ENCODE measurements at places on chromosomes 6 and 20.

DNA sequence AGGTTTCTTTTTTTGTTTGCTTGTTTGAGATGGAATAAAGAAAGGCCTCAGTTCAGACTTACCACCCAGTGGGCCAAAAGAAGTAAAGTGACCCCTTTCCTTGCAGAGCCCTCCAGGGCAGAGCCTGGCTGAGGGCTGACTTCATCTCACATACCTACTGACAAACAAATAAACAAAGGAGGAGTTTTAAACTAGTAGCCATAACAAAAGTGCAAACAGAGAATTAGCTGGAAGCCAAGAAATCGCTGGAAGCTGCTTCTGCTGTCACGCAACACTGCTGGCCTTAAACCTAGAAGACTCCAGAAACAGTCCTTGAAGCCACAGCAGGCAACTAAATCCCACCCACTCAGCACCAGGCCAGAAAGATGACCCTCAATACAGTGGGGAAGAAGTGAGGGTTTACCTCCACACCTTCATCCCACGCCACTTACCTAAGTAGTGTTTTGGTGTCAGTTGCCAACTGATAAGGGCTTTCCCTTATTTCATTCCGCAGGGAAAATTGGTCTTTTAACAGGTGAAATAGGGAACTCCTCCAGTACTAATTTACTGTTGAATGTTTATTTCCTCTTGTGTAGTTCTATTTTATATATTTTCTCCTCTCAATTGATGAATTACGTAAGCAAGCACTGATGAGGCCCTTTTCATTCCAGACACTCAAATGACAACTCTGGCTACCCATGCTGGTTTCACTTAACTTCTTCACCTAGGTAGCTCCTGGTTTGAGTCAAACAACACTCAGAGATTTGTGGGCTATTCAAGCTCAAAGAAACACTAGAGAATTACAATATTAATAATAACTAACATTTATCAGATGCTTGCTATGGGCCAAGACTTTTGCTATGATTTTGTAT, 46.2 kb downstream of the EDN1 start:
- DNase-seq, result no peak

DNA sequence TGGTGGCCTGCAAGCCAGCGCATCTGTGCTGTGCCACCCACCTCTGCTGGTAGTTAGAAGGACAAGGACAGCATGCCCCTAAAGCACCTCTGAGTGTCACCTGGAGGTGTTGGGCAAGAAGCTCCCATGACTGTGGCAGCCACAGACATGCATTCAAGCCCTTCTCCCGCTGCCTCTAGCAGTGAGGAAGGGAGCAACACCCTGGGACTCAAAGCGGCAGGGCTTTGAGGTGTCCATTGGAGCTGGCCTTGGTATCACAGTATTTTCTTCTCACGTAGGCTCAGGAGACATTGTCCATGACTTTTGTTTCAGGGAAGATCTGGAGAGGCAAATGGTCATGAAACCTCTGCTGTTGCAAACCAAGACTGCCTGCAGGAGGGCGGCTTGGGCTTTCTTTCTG, 140.8 kb upstream of the RIN2 start:
- no peak for DNase-seq

DNA sequence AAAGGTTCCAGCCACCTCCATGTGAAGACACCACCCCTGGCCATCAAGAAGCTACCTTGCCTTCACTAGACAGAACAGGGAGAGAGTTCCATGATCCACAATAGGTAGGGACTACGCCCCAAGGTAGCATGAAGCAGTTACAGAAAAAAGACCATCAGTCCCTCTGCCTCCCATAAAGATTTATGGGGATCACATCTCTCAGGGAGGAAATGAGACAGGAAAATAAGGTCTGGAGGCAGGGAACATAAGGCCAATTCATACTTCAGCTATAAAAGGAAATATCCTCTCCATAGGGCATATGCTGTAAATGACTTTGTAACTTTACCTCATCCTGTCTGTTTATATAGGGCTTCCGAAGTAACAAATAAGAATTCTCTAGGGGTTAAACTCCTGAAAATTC, 129.4 kb downstream of the OR2B2 start:
- no peak for DNase-seq

- DNase-seq, result no peak
Observed at GRCh38 chr6:167517254-167517916, 192.5 kb downstream of the TTLL2 start.

DNA sequence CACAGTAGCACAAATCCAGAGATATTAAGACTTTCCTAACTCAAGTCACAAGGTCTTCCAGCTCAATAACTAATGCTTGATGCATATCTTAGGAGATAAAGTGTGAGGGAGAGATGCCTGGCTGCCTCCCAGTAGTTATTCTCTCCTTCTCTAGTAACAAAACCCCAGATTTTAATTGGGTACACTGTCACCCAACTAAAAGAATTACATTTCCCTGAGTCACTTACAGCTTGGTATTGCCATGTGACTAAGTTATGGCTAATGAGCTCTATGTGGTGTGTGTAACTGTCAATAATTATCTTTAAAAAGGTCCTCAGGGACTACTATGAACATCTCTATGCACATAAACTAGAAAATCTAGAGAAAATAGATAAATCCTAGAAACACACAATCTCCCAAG, 32.0 kb downstream of the KIF6 start:
- DNase-seq, result no peak

DNA sequence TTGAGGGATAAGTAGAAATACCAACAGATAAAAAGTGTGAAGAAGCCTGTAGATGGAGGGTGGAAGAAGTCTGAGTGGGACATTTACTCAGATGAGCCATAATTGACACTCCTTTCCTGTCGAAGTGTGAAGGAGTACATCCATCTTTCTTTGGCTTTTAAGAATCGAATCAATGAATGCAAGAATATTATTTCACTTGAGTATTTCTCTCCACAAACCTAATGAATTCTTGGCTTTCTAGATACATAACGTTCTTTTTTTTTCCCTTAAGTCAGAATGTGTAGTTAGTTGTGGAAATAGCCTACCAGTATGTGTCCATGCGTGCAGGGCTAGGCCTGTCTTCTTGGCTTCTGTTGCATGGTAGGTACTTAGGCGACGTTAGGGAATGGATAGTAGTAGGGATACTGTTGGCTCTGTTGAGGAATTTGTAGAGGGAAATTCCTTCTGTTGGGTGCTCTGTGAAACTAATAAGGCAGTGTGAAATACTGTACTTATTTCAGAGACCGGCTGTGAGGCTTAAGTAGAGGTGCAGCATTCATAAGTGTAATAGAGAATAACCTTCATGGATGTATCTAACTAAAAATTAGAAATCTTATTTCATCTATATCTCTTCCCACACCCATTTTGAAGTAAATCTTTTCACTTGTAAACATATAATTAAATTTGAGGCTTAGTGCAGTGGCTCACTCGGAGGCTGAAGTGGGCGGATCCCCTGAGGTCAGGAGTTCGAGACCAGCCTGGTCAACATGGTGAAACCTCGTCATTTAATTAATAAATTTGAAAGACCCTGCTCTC, 1.5 kb downstream of the RPS18 start:
- DNase-seq, result no peak

DNA sequence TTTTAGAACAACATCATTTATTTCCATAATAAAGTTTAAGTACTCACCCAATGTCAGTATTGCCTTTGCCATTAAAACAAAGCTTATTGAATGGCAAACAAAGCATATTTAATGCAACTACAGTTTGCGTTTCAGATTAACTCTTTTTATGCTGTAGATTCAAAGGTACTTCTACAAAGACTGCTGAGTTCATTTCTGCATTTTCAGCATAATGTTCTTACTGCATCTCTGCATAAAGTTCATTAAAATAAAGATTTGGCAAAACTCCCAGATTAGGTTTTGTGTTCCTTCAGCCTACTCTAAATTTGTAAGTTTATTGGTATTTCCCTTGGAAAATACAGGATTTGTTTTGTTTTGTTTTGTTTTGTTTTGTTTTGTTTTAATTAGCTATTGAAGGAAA, 359.4 kb downstream of the ADGRB3 start:
- peak; percentile 26 for DNase-seq

Measured in choroid plexus epithelial cell (primary cell).